ENCODE measurements at places on chromosomes 4 and X.
A peak's percentile ranks its signal among the peaks of the same experiment; 100 is the strongest.

- no peak for DNase-seq
- H3K27me3 ChIP-seq: no peaks in the 10 kb centered on the region
- no peak overlapping the region for H3K27ac ChIP-seq
- no peak overlapping the region for H3K4me3 ChIP-seq
These were observed 70.9 kb upstream of the ARHGEF9 start for GRCh38 chrX:63855896-63856295.

- peak; percentile 76 for DNase-seq
- H3K27me3 ChIP-seq: no peaks in the 10 kb centered on the region
- H3K4me3 ChIP-seq: no peak overlapping the region
- H3K4me1 ChIP-seq: peaks cover 6% of the 10 kb centered on the region
These were observed 11.9 kb downstream of the G6PD start for GRCh38 chrX:154534526-154535322.

DNA sequence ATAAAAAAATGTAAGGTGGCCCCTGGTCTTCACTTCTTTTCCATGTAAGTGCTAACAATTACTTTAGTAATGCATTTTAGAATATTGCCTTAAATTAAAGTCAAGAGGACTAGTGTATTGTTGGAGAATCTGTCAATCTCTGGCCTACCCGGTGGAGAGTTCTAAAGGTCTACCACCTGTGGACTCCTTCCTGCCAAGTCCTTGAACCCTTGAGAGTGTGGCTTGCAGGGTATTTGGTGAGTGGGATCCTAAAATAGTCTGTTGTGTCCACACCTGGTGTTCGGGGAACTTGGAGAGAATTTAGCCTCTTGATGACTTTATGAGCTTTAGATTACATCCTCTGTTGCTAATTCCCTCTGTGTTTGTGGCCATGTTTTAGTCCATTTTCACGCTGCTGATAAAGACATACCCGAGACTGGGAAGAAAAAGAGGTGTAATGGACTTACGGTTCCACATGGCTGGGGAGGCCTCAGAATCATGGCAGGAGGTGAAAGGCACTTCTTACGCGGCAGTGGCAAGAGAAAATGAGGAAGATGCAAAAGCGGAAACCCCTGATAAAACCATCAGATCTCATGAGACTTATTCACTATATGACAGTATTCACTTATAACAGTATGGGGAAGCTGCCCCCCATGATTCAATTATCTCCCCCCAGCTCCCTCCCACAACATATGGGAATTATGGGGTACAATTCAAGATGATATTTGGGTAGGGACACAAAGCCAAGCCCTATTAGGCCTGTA, 23.8 kb downstream of the DDIT4L start:
- peaks cover 44% of the 10 kb centered on the region for H3K4me1 ChIP-seq
- H3K27me3 ChIP-seq: no peaks in the 10 kb centered on the region
- H3K4me3 ChIP-seq: no peak overlapping the region
- peaks cover 34% of the 10 kb centered on the region for H3K36me3 ChIP-seq
- H3K27ac ChIP-seq: no peak overlapping the region
- no peak for DNase-seq

GRCh38 chrX:8692871-8693270, 39.1 kb downstream of the ANOS1 start:
- H3K4me3 ChIP-seq: no peak overlapping the region
- H3K27me3 ChIP-seq: no peaks in the 10 kb centered on the region
- no peak overlapping the region for H3K27ac ChIP-seq
- H3K36me3 ChIP-seq: no peaks in the 10 kb centered on the region
- no peak for DNase-seq

- no peaks in the 10 kb centered on the region for H3K36me3 ChIP-seq
- H3K4me3 ChIP-seq: no peak overlapping the region
- peaks cover 8% of the 10 kb centered on the region for H3K4me1 ChIP-seq
- no peak overlapping the region for H3K27ac ChIP-seq
- no peak for DNase-seq
These were observed 49.1 kb downstream of the RASGEF1B start for GRCh38 chr4:81422595-81422994.

GRCh38 chr4:74189331-74190043, 31.6 kb downstream of the MTHFD2L start:
- no peak overlapping the region for H3K27ac ChIP-seq
- no peak overlapping the region for H3K4me3 ChIP-seq
- peaks cover 7% of the 10 kb centered on the region for H3K27me3 ChIP-seq
- no peak for DNase-seq
- no peaks in the 10 kb centered on the region for H3K4me1 ChIP-seq

GRCh38 chr4:151484396-151485102, 75.6 kb downstream of the FHIP1A start:
- peaks cover 2% of the 10 kb centered on the region for H3K27me3 ChIP-seq
- DNase-seq: no peak
- no peak overlapping the region for H3K27ac ChIP-seq
- H3K4me3 ChIP-seq: no peak overlapping the region
- H3K4me1 ChIP-seq: no peaks in the 10 kb centered on the region

DNA sequence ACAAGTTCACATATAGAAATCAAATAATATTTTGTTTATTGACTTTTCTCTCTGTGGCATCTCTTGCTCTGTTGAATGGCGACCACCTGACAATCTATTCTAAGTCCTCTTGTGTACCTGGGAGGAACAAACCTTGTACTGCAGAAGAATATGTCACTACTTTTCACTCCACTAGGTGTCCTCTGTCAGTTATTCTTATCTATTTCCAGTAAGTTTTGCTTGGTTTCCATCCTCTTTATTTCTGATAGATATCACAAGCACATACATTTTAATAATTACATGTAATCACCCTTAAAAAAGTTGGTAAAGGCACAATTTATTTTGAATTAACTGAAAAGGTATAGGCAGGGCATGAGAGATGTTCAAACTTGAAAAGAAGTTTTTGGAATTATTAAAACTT, 238.4 kb downstream of the SNCA start:
- no peak for DNase-seq
- H3K27me3 ChIP-seq: peaks cover 14% of the 10 kb centered on the region
- no peak overlapping the region for H3K27ac ChIP-seq
- H3K4me1 ChIP-seq: no peaks in the 10 kb centered on the region
- H3K36me3 ChIP-seq: no peaks in the 10 kb centered on the region
- no peak overlapping the region for H3K4me3 ChIP-seq

- no peak overlapping the region for H3K27ac ChIP-seq
- no peaks in the 10 kb centered on the region for H3K4me1 ChIP-seq
- DNase-seq: no peak
- H3K36me3 ChIP-seq: no peaks in the 10 kb centered on the region
- H3K4me3 ChIP-seq: no peak overlapping the region
These were observed 30.7 kb upstream of the PITX2 start for GRCh38 chr4:110653321-110654253.

- peaks cover 25% of the 10 kb centered on the region for H3K4me1 ChIP-seq
- H3K4me3 ChIP-seq: no peak overlapping the region
- no peak overlapping the region for H3K27ac ChIP-seq
- no peaks in the 10 kb centered on the region for H3K27me3 ChIP-seq
These were observed 315.7 kb downstream of the FBXW7 start for GRCh38 chr4:152220201-152220666.

DNA sequence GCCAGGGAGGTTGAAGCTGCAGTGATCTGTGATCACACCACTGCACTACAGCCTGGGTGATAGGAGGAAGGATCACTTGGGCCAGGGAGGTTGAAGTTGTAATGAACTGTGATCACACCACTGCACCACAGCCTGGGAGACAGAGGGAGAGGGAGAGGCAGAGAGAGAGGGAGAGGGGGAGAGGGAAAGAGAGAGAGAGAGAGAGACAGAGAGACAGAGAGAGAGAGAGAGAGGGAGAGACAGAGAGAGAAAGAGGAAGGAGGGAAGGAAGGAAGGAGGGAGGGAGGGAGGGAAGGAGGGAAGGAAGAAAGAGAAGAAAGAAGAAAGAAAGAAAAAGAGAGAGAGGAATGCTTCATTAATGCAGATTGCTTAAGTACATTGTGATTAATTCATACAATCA, 15.2 kb upstream of the MAP9 start:
- H3K27me3 ChIP-seq: no peaks in the 10 kb centered on the region
- no peak for DNase-seq
- no peak overlapping the region for H3K27ac ChIP-seq

- no peak overlapping the region for H3K4me3 ChIP-seq
- no peaks in the 10 kb centered on the region for H3K27me3 ChIP-seq
- H3K36me3 ChIP-seq: peaks cover 53% of the 10 kb centered on the region
These were observed 38.2 kb downstream of the CHST7 start for GRCh38 chrX:46611658-46612362.

GRCh38 chr4:121243485-121243884, 79.4 kb upstream of the TNIP3 start:
- peak overlapping the region; percentile 52 for H3K27ac ChIP-seq
- DNase-seq: no peak
- H3K4me3 ChIP-seq: peak overlapping the region; percentile 31
- peaks cover 43% of the 10 kb centered on the region for H3K4me1 ChIP-seq
- peaks cover 1% of the 10 kb centered on the region for H3K27me3 ChIP-seq

DNA sequence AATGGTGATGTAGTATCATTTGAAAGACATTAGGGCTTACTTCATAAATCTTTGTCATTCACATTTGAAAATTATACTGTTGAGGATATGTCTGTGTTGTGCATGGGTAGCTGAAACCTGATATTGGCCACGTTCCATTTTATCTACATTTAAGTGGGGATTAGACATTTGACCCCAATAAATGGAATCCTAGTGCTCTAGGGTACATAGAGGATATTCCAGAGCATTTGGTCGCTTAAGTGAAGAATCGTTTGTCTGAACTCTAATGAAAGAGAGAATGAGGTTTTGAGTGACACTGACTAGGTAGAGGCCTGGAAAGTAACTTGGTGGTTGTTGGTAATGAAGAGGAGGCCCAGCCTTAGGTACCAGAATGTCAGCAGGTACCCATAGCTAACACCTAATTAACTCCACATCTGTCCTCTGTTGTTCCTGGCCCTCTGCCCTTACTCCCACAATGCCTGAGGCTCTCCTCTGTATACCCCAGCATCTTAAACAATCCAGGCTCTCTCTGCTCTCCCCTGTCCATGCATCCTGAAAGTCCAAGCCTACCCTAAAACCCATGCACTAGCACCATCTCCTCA, 299.5 kb upstream of the KLF3 start:
- no peaks in the 10 kb centered on the region for H3K36me3 ChIP-seq
- H3K4me1 ChIP-seq: peaks cover 3% of the 10 kb centered on the region
- DNase-seq: no peak

- no peak overlapping the region for H3K27ac ChIP-seq
- no peak overlapping the region for H3K4me3 ChIP-seq
- DNase-seq: no peak
- H3K4me1 ChIP-seq: no peaks in the 10 kb centered on the region
- no peaks in the 10 kb centered on the region for H3K36me3 ChIP-seq
- no peaks in the 10 kb centered on the region for H3K27me3 ChIP-seq
These were observed 1453.4 kb downstream of the STIM2 start for GRCh38 chr4:28313729-28314713.

DNA sequence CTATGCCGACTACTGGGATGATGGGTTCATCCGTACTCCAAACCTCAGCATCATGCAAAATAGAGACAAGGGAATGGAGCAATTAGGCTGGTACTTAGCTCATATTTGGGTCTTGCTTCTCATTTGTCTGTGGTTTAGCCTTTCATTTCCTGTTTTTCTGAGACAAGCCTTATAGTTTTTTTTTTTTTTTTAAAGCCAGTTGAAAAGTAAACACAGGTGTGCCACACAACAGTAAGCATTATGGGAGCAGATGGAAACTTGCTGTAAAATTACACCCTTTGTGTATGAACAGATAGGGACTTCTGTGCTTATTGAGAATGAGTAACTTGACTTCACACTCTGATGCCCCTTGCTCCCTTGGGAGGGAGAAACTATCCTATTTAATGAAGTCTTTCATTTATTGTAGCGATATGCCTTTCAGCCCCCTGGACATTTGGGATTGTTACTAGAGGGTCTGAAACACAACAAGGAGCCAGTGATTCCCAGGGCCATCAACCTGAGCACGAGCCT, 13.7 kb downstream of the RASSF6 start:
- no peak overlapping the region for H3K27ac ChIP-seq
- peaks cover 5% of the 10 kb centered on the region for H3K4me1 ChIP-seq
- peaks cover 10% of the 10 kb centered on the region for H3K27me3 ChIP-seq
- no peaks in the 10 kb centered on the region for H3K36me3 ChIP-seq

- peaks cover 11% of the 10 kb centered on the region for H3K36me3 ChIP-seq
- no peaks in the 10 kb centered on the region for H3K27me3 ChIP-seq
- DNase-seq: peak; percentile 29
- H3K27ac ChIP-seq: no peak overlapping the region
These were observed 6.5 kb downstream of the CRLF2 start for GRCh38 chrX:1205681-1206611.

- no peaks in the 10 kb centered on the region for H3K27me3 ChIP-seq
- no peak overlapping the region for H3K27ac ChIP-seq
- peaks cover 35% of the 10 kb centered on the region for H3K4me1 ChIP-seq
- H3K36me3 ChIP-seq: peaks cover 61% of the 10 kb centered on the region
- no peak overlapping the region for H3K4me3 ChIP-seq
These were observed 13.8 kb downstream of the ARAP2 start for GRCh38 chr4:36230534-36230933.

DNA sequence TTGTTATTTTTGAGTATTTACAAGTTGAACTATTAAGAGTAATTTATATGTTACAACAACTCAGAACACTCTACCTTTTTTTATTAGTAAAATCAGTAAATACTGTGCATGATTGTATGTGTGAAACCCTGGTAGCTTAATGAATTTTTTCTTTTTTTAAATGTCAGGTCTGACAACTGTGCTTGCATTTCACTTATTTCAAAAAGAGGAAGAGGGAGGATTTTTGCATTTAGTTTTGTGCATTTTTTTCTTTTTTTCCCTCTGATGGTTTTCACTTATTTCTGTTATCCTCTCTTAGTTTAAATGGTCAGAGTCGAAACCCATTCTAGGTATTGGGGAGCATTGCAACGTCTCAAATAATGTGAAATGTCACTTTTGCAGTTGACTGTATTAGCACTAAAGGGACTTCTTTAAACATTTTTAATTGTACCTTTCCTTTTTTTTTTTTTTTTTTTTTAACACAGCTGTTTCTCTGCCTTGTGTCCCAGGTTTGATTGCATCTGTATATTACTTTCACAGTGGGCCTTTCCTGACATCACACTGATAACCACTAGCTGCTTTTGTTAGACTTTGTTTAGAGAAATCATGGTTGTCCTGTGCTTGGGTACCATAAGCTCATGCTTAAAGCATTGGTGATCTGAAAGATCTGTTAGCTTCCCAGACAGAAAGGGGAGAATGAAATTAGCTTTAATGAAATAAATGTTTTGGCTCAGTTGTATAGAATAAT, 28.5 kb downstream of the MOB1B start:
- H3K4me3 ChIP-seq: no peak overlapping the region
- no peak overlapping the region for H3K27ac ChIP-seq
- H3K36me3 ChIP-seq: peaks cover 18% of the 10 kb centered on the region
- no peak for DNase-seq
- peaks cover 32% of the 10 kb centered on the region for H3K4me1 ChIP-seq

- H3K27me3 ChIP-seq: peaks cover 10% of the 10 kb centered on the region
- peaks cover 36% of the 10 kb centered on the region for H3K4me1 ChIP-seq
- H3K36me3 ChIP-seq: no peaks in the 10 kb centered on the region
- H3K4me3 ChIP-seq: peak overlapping the region; percentile 89
These were observed 9.6 kb upstream of the DLG3 start for GRCh38 chrX:70434914-70435586.

DNA sequence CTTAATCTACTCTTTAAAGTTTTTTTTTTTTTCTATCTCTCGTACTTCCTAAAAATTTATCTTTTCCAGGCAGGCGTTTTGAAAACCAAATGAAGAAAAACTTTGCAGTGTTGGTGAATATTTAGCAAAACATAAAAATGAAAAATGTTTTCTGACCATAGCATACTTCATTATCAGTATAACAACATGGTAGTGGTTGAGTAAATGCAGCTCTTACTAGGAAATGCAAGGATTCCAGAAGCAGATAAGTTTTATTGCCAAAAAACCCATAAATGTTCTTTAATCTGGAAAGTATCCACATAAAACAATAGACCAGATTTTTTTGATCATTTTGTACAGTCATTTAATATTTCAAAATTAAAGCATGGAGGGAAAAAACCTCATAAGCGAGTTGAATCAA, 136.9 kb upstream of the GUCY1A1 start:
- peaks cover 2% of the 10 kb centered on the region for H3K4me1 ChIP-seq
- no peak overlapping the region for H3K4me3 ChIP-seq
- no peak for DNase-seq
- no peak overlapping the region for H3K27ac ChIP-seq
- no peaks in the 10 kb centered on the region for H3K36me3 ChIP-seq
